Naive thymus-derived CD4-positive, alpha-beta T cell (primary cell): ENCODE measurements at places on chromosomes 2 and 18.

DNA sequence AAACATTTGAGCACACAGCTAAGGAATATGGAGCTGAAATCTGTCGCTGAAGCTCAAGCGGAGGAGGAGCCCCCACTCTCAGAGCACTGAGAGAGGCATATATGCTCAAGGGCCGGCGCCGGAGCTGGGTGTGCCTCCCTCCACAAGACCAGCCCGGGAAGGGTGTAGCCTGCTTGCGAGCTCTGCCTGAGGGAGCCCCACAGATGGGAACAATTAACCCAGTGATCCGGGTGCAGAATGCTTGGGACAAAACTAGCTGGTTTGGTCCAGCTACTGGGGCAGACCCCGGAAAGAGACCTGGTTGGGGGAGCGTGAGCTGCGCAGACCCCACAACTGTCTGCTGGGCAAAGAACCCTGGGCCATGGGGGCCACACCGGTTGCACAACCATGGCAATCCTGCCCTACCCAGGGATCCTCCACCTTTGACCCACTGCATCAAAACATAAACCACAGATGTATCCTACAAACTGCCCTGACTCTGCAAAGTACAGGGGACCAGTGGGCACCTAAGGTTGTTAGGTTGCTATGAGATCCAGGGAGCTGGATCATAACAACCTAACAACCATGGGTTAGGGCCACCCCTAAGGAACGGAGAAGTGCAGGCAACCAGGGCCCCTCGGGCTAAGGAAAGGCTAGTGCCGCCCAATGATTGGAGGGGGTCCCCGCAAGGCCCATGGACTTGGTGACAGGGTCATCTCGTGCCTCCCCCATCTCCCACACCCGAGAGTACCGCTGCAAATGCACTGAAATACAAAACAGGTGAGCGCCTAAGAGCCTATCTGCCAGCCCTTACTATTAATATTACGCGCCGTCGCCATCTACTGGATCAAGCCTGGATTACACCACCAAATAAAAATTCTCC is 53.4 kb upstream of the SCN1A start:
- no peak for DNase-seq

- no peak for DNase-seq
Measured at GRCh38 chr2:38739524-38739923, 11.6 kb downstream of the SRSF7 start.

DNA sequence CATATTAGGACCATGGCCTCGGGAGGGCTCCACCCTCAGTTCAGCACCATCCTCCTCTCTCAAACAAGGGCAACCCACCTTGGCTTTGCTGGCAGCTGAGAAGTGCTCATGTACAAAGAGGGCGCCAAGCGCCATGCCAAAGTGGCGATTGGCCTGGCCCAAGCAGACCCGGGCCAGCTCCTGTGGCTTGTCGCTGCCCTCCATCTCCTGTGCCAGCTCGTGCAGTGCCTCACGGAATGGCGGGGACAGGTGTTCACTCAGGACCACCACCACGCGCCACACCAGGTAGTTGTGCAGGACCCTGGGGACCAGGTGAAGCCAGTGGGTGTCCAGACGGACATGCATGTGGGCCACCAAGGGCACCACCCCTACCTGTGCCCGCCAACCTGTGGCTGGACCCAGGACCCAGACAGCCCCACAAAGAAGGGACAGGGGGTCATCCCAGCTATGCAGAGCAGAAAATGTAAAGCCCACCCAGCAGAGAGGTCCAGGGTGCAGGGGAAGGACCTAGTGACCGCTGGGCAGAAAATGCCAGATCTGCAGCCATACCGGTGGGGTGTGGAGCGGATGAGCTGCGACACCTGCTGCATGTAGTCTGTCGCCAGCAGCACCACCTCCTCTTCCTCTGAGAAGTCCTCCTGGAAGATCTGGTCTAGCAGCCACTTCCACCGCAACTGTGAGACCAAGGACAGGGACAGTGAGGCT is 3.6 kb downstream of the ECEL1 start:
- no peak for DNase-seq

- DNase-seq: no peak
Measured at GRCh38 chr2:137888845-137889244, 75.4 kb upstream of the HNMT start.

DNA sequence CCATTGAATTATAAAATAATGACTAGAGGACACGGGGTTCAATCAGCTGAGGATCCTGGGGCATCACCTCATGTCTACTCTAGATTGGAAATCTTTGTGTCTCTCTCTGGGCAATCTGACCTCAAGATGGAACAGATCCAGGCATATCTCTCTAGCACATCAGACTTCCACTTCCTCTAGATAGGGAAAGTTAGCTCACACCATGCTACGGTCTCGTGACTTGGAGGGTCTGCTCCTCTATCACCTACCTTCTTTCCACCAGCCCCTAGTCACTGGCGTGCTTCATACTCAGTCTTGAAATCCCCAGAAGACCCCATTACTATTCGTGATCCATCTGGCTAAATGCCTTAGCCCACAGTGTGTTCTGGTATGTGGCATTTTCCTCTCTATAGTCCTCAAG is 148.8 kb downstream of the ANKRD44 start:
- no peak for DNase-seq

- DNase-seq: no peak
Measured at GRCh38 chr2:133879703-133880102, 311.4 kb upstream of the NCKAP5 start.

DNA sequence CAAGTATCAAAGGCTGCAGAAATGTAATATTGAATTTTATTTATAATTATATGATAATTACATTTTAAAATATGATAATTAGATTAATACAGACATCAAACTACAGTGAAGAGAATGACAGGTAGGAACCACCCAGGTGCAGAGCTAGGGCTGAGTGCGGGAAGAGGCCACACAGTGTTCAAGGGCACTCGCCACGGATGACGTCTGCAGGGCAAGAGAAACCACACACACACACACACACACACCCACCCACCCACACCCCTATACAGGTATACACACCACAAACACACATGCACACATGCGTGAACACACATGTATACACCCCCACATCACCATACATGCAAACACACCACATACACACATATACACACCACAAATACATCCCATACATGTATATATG is 41.2 kb downstream of the MBP start:
- DNase-seq: no peak

DNA sequence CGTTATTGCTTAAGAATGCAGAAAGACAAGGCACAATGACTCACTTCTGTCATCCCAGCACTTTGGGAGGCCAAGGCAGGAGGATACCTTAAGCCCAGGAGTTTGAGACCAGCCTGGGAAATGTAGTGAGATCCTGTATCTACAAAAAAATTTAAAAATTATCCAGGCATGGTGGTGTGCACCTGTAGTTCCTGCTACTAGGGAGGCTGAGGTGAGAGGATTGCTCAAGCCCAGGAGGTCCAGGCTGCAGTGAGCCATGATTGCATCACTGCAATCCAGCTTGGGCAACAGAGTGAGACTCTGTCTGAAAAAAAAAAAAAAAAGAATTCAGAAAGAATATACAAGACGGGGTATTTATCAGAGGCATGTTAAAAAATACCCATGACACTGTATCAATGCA is 182.0 kb upstream of the SPOPL start:
- DNase-seq: no peak

DNA sequence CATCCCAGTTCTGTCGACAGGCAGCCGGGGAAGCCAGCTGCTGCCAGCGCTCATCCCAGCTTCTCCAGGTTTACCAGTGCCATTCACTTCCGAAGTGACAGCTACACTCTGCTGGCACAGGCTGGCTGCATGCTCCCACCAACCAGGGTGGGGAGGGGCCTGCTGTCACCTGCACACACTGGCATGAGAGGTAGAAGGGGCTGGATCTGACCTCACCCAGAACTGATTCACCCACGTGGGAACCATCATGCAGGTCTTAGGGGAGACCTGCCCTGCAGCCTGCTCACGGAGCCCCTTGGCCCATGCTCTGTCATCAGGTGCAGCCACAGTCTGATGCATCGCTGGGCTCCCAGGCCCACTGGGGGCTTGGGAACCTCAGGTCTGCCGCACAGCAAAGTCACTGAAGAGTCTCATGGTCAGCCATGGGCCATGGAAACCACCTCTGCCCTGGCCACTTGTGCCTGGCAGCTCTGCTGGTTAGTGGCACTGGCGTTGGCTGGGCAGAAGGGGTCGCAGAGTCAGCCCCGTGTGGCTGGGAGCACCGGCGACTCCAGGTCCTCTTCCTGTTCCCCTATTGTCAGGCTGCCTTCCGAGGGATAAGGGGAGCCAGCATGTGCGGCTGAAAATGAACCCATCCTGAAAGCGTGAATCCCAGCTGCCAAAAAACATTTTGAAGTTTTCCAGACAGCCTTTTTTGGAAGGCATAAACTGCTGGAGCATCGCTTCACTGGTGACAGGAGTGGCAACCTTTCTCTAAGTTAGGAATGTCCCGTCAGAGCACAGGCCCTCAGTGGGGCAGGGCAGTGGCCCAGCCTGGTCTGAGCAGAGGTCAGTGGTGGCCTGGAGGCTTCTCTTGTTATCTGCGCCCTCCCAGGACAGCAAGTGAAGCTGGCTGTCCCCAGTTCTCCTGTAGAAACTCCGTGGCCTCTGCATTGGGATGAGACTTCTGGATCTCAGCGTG is 157.8 kb downstream of the SEPTIN10 start:
- no peak for DNase-seq

GRCh38 chr18:47249314-47249981 is 2.0 kb downstream of the SKOR2 start:
- DNase-seq: no peak

DNA sequence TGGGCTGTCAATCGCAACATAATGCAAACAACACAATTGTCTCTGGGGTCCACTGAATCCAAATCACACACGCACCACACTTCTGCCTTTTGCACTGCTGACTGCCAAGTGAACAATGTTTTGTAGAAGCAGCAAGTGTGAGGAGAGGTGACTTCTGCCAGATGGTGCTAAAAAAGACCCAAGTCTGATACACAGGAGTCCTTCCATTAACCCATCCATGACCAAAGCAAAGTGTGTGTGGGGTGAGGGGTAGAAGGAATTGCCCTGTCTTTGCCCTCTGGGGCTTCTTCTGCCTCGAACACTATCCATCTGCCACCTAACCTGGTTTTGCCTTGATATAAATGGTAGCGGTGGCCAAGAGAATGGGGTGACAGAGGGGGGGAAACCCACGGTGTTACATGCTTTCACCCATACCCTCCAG is 50.0 kb downstream of the C2orf42 start:
- DNase-seq: no peak

DNA sequence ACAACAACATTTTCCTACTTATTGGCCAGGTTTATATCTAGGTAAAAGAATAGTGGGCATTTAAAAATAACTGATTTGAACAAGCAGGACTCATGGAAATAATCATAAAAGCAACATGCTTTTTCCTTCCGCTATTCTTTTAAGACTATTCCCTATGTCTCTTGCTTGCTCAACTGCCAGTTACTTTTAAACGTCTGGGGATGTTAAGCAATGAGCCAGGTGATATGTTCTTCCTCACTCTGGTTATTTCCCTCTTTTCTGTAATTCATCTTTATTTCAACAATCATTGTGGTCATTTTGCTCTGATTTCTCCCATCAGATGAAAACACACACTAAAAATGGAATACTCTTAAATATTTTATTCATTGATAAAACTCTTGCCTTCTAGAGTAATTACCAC is 33.4 kb upstream of the SLC8A1 start:
- DNase-seq: no peak

- DNase-seq: peak; percentile 9
Measured at GRCh38 chr18:70288171-70288850, 534 bp upstream of the SOCS6 start.

DNA sequence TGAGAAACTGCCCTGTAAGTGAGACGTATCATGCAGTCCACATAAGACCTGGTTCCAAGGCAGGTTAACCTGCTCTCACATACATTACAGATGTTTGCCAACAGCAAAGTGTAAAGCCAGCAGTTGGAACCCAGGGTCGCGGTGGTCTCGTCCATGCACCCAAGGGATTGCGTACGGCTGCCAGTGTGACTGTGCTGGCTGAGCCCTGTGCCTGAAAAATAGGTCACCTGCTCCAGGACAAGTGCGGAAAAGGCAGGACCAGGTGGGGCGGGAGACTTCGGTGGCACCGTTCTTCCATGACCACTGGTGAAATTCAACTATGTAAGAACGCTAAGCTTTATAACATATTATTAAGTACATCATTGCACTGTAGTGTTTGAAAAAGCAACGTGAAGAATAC is 110.5 kb downstream of the MBP start:
- no peak for DNase-seq

DNA sequence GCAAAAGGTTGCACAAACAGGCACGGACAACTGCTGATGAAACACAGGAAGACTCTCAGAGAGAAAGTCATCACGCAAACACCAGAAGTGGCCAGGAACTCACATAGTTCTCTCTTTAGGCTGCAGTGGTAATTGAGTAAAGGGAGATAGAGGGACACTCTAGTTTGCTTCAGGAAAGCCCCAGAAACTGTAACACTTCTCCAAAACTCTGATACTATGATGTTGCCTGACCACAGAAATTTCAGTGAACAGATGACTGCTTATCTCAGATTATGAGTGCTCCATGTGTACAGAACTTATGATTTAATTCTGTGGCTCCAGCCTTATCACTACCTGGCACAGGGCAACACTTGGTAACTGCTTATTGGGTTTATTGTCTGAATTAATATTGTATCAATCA is 311.5 kb upstream of the GYPC start:
- DNase-seq: no peak

GRCh38 chr2:72929010-72929409 is 11.7 kb downstream of the EMX1 start:
- no peak for DNase-seq

DNA sequence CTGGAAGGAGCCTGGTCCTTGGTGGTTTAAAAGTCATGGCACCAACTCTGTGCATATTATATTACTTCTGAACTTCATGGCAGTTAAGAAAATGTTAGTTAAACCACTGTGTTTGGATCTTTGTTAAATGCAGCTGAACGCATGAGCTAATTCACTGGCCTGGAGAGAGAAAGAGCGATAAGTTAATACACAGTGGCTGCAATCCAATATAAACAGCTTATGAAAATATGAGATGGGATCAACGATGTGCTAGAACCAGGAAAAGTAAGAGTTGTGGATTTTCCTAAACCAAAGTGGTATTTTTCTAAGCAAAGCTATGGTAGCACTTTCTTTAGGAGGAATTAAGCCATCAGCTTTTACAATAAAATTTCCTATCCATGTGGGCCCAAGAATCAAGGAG is 326.7 kb downstream of the MTX2 start:
- no peak for DNase-seq

- no peak for DNase-seq
Measured at GRCh38 chr2:231359441-231359840, 36.1 kb upstream of the B3GNT7 start.

DNA sequence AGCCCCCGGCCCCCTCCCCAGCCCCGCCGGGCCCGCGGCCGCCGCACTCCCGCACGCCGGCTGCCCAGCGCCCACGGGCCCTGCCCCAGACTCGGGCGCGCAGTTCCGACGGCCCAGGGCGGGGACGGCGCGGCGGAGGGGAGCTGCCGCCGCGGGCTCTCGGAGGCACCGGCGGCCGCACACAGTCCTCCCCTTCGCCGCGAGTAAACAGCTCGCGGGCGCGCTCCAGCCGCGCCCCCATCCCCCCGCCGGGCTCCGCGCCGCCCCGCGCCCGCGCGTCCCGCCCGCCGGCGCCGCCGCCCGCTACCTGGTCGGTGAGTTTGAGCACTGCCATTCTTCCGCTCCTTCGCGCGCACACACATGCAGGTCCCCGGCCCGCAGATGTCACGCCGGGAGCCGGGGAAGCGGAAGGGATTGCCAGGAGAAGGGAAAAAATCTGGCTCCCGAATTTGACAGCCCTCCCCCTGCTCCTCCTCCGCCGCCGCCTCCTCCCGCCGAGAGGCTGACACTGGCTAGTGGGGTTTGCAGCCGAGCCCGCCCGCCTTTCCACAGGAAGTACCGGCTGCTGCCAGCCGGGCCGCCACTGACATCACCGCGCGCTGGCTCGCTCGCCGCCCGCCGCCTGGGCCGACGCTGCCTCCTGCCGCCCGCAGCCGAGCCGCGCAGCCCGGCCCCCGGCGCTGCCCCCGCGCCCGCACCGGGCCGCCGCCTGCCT is at the start of gene ANKRD44:
Gene ANKRD44 (minus strand): TSS at position 510 of the 715 bp plus-strand sequence. CDS start 176 bp downstream, at position 334.
- DNase-seq: peak; percentile 91
